Right forelimb (tissue), 1 donor: ENCODE measurements at places on chromosomes 5 and 9.
A peak's percentile ranks its signal among the peaks of the same experiment; 100 is the strongest.

DNA sequence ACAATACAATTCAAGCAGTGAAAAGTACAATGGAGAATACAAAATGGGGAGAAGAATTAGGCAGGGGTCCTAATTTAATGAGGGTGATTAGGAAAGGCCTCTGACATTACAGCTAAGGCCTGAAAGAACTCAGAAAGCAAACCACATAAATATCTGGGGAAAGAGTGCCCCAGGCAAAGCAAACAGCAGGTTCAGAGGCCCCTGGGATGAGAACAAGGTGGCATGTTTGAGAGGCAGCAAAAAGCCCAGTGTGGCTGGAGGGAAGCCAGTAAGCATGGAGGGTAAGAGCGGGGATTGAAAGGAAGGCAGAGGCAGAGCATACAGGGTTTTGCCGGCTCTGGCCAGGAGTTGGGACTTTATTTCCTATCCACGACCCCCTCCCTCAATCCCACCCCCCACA is 33.4 kb upstream of the VDAC1 start:
- DNase-seq, result no peak

DNA sequence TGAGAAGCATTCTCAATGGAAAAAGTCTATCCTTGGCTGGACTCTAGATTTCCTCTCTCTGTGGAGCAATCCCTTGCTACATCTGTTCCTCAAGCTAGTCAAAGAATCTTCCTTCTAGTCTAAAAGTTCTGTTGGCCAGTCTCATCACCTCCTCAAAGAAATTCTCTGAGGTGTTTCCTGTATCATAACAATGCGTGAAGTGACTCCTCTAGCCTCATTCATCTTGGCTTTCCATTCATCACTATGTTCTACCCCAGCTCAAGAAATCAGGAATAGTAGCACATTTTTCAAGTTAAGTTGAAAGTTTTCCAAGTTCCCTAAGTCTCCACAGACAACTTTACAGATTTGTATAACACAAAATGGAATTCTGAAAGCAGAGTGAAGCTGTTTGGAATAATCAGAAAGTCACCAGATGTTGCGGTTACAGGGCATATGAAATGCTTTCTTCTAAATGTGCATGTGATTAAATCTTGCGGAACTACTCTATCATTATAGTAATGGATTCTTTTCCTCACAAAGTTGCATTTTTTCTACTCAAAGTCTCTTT is 176.6 kb upstream of the FREM1 start:
- DNase-seq, result no peak

DNA sequence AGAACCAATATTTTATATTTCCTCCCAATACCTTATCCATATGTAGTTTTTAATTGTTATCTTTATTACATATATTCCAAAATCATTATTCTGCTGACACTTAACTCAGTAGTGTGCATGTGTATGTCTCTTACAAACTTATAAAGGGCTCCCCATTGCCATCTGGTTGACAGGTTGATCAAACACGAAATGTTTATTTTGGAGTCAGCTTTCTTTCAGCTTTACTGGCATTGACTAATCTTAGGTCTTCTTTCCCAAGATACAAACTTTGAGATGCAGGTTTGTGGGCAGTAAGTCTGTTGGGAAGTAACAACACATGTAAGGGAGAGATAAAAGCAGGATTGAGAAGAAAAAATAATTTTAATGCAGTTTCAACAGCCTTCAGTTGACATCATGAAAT is 716.0 kb upstream of the CHD1 start:
- no peak for DNase-seq

GRCh38 chr5:180313677-180314505 is 22.0 kb upstream of the MAPK9 start:
- no peak for DNase-seq

DNA sequence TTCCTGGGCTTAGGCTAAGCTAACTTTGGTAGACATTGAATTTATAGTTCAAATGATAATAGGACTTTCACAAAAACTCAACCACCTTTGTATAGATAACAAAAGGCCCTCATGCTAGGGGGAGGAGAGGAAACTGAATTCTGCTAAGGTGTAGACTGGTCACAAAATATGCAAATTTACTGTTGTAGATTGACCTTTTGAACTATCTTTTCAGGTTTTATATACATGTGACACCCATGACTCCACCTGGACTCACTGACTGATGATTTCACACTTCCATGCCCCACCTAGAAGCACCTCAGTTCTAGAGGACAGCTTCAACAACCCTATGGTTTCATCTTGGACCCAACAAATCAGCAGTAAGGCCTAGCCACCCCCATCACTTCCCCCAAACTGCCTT is 165.7 kb downstream of the CEMIP2 start:
- no peak for DNase-seq

GRCh38 chr9:37464426-37465248 is 613 bp downstream of the ZBTB5 start:
- DNase-seq, result peak; percentile 88

DNA sequence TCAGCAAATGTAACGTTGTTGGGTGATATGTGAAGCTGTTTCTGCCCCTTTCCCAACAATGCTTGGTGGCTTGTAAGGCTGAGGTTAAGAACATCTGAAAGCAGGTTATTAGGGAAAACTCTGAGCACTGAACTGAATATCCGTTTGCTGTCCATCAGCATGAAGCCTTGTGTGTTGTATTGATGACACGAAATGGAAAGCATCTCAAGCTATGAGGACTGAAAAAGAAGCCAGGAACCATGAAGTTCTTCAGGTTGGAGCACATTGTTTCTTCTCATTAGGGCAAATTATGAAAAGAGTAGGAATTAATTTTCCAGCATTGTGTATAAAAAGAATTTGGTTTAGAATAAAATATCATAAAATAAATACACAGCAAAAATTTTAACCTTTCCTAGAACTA is 106.8 kb downstream of the IZUMO3 start:
- DNase-seq, result no peak

DNA sequence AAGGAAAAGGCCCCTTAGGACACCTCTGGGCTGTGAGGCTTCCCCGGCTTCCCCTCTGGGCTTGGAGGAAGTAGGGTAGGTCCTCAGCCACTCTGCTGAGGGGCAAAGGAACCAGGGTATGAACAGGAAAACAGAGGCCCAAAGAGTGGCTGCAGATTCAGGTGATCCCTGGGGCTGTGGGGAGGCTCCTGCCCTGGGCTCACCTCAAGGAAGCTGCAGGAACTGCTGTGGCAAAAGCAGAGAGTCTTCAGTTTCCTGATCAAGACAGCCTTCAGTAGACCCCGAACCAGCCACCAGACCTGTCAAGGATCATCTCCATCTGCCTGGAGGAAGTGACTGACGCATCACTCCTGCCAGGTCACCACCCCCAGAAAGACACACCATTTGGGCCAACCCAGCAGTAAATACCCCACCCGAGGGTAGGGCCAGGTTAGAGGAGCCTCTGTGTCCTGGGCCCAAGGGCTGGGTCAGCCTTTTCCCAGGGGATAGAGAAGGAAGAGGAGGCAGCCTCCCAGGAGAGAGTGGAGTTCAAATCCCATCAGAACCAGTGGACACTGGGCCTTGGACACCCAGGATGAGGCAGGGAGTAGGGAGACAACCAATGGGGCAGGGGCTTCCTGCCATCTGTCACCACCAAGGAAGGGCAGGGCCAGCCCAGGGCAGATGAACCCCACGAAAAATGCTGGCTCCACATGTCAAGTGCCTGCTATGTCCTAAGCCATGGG is 5.8 kb upstream of the ST6GALNAC6 start:
- no peak for DNase-seq

GRCh38 chr5:147180751-147181150 is 54.1 kb upstream of the STK32A start:
- no peak for DNase-seq

- DNase-seq, result peak; percentile 77
These were observed 1.1 kb upstream of the TLE4 start for GRCh38 chr9:79570448-79571308.

- DNase-seq, result no peak
These were observed 417.3 kb downstream of the TLE4 start for GRCh38 chr9:79989079-79989478.

- DNase-seq, result no peak
These were observed 136.3 kb downstream of the SIL1 start for GRCh38 chr5:139061856-139062255.

- no peak for DNase-seq
These were observed 18.3 kb upstream of the PHYHD1 start for GRCh38 chr9:128902351-128903078.

DNA sequence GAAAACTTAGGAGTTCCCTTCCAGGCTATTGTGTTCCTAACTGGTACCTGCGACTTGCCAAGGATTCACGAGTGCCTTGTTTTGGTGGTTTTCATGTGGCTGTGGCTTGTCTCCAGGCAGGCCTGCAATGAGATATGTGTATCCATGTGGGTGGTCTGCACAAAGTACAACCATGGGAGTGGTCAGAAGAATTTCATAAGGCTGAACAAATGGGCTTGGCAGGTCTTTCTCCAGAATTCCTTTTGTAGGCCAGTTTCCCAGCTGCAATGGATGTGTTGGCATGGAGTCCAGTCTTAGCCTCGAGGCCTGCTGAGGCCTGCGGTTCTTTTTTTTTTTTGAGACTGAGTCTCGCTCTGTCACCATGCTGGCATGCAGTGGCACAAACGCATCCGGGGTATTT is 28.8 kb upstream of the MELK start:
- peak; percentile 58 for DNase-seq

DNA sequence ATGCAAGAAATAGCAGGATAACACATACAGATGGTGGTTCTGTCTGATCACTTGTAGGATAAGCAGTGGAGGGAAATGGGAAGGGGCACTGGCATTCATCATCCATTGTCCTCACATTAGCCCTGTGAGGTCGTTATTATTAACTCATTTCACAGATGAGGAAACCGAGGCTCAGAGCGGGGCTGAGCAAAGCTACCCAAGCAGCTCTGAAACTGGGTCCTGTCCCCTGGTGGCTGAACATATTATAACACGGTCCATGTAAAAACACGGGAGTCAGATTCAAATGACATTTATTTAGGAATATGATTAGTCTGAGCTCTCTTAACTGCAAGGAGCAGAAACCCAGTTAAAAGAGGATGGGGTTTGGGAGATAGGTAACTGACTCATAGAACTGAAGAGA is 43.1 kb downstream of the HRH2 start:
- no peak for DNase-seq

GRCh38 chr9:111360881-111361280 is 30.9 kb upstream of the OR2K2 start:
- no peak for DNase-seq

GRCh38 chr9:95504053-95504963 is 12.5 kb downstream of the PTCH1 start:
- no peak for DNase-seq

GRCh38 chr5:68369023-68369359 is 153.4 kb downstream of the PIK3R1 start:
- no peak for DNase-seq

DNA sequence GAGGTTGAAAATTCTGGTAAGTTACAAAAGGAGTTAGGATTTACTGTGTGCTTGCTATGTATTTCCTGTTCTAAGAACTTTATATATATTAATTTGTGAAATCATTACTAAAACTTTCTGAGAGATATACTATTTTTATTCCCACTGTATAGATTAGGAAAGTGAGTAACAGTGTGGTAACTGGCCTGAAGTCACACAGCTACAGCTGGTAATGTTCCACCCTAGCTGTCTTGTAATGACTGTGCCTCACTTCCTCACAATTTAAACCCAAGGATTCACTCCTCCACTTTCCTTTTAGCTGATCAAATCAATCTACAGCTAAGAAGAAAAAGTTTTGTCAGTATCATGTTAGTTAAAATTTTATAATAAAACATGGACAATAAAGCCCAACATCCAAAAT is 278.8 kb downstream of the GAS1 start:
- DNase-seq, result no peak

DNA sequence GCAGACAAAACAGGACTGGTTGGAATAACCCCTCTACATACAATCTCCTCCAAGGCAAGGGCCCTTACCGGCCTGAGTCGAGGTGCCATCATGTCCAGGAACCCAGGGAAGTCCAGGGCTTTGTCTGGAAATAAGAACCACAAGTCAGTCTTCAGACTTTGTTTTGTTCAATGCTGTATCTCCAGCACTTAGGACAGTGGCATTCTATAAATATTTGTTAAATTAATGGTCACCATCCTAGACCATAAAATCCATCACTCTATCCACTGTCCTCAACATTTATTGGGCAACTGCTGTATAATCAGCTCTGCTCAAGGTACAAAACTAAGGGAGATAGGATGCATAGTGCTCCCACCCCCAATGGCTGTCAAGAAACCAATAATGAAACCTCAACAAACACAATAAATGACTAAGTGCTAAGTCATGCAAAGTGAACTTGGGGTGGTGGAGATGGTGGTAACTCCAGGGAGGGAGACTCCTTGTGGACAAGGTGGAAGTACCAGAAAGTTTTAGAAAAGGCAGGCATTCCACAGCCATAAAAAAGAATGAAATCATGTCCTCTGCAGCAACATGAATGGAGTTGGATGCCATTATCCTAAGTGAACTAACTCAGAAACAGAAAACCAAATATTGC is 5.0 kb downstream of the RELL2 start:
- no peak for DNase-seq

DNA sequence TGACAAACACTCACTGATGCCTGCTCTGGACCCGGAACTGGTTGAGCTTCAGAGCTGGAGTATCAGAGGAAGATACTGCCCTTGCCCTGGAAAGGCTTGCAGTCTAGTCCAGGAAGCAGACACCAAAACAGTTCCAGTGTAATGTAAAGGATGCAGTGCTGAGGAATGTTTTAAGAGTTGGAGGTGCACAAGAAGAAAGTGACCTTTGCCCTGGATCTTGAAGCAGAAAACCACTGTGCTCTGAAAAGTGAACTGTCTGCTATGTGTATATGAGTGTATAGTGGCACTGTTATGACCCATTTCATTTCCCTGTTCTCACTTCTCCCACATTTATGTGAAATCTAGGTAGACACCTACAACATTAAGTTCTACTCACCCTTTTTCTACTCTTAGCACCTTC is 2.1 kb downstream of the ZNF346 start:
- no peak for DNase-seq

- no peak for DNase-seq
These were observed 100.6 kb upstream of the SELENOP start for GRCh38 chr5:42912184-42912798.

GRCh38 chr9:34507966-34508365 is 14.8 kb downstream of the ENHO start:
- DNase-seq, result no peak

GRCh38 chr9:112332674-112332976 is 794 bp downstream of the PTBP3 start:
- no peak for DNase-seq

- DNase-seq, result no peak
These were observed 47.3 kb downstream of the MED27 start for GRCh38 chr9:132032238-132032950.

GRCh38 chr5:96823900-96824380 is 16.2 kb upstream of the ERAP1 start:
- DNase-seq, result no peak

DNA sequence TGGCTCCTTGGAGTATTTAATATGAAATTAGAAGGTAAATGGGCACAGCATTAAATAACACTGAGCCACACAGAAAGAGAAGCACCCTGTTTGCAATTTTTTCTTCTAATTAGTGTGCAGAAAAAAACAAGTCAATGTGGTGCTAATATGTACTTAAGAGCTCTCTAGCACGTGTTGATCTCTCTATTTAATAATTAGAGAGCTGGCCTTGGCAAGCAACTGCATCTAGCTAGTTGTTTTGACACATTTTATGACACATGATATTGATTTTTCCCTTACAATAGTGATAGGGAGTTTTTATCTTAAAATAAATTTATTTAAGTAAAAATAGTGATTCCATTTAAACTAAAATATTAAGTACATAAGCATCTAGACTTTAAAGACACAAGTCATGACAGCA is 54.5 kb upstream of the NUDT12 start:
- no peak for DNase-seq

- no peak for DNase-seq
These were observed 1.1 kb downstream of the SRD5A1 start for GRCh38 chr5:6634306-6634705.

GRCh38 chr5:136190091-136190720 is 2.8 kb downstream of the SMIM32 start:
- no peak for DNase-seq
